ENCODE measurements at places on chromosomes 12 and 14.

GRCh38 chr12:79548610-79548924 lies 142.2 kb downstream of the PAWR start:
- DNase-seq = no peak

DNA sequence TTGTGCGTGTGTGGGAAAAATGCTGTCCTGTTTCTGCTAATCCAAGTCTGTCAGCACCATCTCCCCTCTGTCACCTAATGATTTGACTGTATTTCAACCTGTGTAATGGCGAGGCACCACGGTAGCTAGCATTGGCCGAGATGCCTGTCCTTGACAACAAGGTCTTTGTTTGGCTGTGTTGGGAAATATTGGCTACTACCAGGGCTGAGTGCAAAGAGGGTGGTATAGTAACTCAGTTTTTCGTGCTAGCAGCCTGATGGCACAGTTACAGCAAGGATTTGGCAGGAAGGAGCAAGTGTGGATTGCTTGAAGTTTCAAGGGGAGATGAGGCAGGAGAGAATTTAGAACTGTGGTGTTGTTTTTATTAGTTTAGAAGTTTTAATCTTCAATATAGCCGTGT lies 440.3 kb upstream of the RGS6 start:
- no peak for DNase-seq

- DNase-seq = no peak
Observed at GRCh38 chr12:19220852-19221466, 91.4 kb downstream of the PLEKHA5 start.

DNA sequence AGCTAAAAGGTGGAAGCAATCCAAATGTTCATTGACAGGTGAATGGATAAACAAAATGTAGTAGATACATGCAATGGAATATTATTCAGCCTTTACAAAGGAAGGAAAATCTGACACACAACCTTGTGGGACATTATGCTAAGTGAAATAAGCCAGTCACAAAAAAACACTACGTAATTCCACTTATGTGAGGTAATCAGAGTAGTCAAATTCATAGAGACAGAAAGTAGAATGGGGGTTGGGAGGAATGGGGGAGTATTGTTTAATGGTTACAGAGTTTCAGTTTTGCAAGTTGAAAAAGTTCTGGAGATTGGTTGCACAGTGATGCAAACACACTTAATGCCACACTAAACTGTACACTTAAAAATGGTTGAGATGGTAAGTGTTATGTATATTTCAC lies 62.8 kb downstream of the LIN52 start:
- no peak for DNase-seq

GRCh38 chr12:16857456-16857923 lies 251.5 kb upstream of the LMO3 start:
- DNase-seq = no peak

Measured in T-cell (primary cell).